IgD-negative memory B cell (primary cell): ENCODE measurements at places on chromosomes 12 and 14. TPM values are rescaled to one million over a fixed set of nuclear protein-coding genes. Genes with fewer than 3 reads are reported as not detected.

KLRF1 gene
- polyA plus RNA-seq = 3.0 TPM

ARHGEF40 gene
- polyA plus RNA-seq = not detected

MYF5 gene
- polyA plus RNA-seq = not detected

PRB2 gene
- not detected for polyA plus RNA-seq

SLC7A8 gene
- polyA plus RNA-seq = 0.25 TPM

LIN7A gene
- not detected for polyA plus RNA-seq

FOXG1 gene
- polyA plus RNA-seq = not detected

CHGA gene
- polyA plus RNA-seq = 0.44 TPM

SLC7A7 gene
- polyA plus RNA-seq = 24.0 TPM

ZCCHC8 gene
- polyA plus RNA-seq = 13.6 TPM

TMTC1 gene
- polyA plus RNA-seq = not detected

ATP23 gene
- polyA plus RNA-seq = 18.3 TPM

HELB gene
- polyA plus RNA-seq = 6.9 TPM

RAN gene
- polyA plus RNA-seq = 559 TPM

ESRRB gene
- polyA plus RNA-seq = not detected

HOXC11 gene
- not detected for polyA plus RNA-seq

MYRFL gene
- polyA plus RNA-seq = not detected

TSPAN8 gene
- not detected for polyA plus RNA-seq

GUCY2C gene
- 0.85 TPM for polyA plus RNA-seq

TBC1D30 gene
- polyA plus RNA-seq = not detected

ITGB7 gene
- 238 TPM for polyA plus RNA-seq

AGAP2 gene
- polyA plus RNA-seq = 4.1 TPM

RPS6KL1 gene
- 1.4 TPM for polyA plus RNA-seq

CPNE6 gene
- polyA plus RNA-seq = not detected
